ENCODE measurements at places on chromosomes 2 and 18. TPM values are rescaled to one million over a fixed set of nuclear protein-coding genes. Genes with fewer than 3 reads are reported as not detected.

GRCh38 chr2:22301228-22301627, 1083.8 kb upstream of the KLHL29 start:
- no peak for DNase-seq

DNA sequence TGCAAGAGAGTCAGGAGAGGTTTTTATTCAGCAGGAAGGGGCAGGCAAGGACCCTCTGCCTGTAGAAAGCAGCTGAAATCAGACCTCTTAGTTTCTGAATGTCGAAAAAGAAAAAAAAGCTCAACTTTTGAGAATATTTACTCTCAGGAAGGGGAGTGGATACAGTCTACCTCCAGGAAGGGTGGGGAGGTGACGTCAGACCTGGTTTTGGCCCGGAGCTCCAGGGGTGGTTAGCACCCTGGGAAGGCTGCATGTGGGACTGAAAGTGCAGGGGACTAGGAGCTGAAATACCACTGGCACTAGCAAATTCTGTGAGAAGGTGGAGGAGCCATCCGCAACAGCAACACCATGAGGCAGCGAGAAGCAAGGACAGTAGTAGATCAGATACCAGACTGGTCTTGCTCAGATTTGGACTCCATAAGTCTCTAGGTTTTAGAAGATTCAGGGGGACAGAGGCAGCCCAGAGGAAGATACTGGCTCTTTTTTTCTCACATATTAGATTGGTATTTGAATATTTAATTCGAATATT, 19.8 kb downstream of the MC2R start:
- no peak for DNase-seq

DNA sequence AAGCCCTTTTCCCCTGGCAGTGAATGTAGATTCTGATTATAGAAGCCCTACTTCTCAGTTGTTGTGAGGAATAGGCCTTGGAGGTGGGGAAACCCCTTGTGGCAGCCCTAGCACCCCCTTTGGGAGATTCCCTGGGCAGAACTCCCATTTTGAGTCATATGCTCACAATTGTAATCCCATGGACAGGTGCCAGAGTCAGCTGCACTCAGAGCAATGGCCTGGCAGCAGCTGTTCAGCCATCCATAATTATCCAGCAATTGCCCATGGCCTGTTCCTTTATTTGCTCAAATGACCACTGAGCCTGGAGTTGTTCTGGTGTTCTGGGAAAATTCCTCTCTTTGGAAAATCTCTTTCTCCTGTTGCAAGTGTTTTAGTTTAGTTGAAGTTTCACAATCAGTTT, 71.7 kb downstream of the PTRHD1 start:
- no peak for DNase-seq

- DNase-seq: no peak
Measured at GRCh38 chr2:199364153-199364552, 93.6 kb downstream of the SATB2 start.

DNA sequence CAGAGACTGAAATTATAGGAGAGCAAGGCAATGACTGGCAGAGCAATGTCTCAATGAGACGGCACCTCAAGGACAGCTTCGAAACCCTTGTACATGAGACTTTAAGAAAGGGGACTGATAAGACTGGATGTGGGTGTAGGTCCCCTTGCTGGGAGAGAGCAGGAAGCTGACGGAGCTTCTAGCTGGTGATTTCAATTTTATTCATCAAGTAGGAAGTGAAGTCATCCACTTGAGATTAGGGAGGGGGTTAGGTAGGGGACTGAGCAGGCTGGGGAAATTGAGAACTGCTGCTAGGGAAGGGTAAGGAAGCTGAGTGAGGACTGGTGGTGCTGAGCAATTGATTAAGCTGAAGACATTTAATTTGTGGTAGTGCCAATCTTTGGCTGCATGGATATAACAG, 99.5 kb upstream of the ITGB6 start:
- no peak for DNase-seq

GRCh38 chr2:59893612-59894011, 659.8 kb downstream of the BCL11A start:
- DNase-seq: no peak

GRCh38 chr2:199659207-199659606, 191.8 kb downstream of the FTCDNL1 start:
- peak; percentile 31 for DNase-seq

DNA sequence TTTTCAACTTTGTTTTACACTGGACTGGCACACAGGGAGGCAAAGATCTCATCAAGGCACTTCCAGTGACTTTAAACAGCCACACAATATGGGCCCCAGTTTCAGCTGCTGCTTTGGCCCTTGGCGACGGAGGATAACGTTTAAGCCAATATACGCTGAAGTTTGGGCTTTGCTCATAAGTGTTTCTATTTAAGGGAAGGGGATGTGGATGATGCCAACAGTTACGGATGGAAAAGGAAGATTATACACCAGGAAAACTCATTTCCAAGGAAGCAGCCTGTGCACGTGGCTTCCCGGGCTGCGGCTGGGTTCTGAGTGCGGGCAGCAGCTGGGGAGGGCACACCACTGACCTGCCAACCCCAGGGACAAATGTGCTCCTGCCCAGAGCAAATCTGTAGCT, 151.1 kb downstream of the SH3BP4 start:
- DNase-seq: no peak

- DNase-seq: no peak
Measured at GRCh38 chr2:45168711-45169338, 159.6 kb upstream of the SIX2 start.

DNA sequence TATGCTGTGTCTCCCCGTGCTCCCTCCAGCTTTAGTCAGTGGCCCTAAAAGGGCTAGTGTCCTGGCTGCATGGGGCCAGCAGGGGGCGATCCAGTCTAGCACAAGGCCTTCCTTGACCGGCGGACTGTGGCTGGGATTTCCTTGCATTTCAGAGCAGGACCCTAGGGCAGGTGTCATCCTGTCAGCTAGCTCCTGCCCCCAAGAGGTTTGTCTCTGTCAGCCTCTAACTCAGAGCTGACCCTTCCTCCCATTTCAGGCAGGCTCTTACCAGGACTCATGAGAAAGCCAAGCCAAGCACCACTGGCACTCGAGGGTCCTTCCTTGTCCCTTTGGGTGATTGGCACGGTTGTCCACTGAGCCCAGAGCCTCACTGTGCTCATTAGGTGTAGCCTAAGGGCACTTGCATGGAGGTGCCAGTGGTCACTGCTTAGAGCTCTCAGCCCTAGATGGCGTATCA, 140.3 kb downstream of the RPIA start:
- no peak for DNase-seq

DNA sequence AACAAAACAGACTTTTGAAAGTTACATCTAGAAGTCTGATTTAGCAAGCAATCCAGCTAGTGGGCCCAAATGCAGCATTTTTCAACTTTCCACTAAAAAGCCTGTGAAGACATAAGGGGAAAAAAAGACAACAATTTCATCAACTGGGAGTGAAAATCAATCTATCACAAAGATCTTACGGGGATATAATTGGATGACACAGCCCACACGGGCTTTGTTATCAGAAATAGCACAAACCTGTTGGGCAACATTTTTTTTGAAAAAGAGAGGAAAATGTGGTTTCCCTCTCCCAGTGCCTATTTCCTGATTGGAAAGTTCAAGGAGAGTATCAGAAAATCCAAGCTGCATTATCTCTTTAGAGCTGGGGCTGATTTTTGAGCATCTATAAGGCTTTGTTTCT, 132.7 kb downstream of the EVA1A start:
- no peak for DNase-seq

- no peak for DNase-seq
Measured at GRCh38 chr18:5817816-5818215, 77.5 kb downstream of the TMEM200C start.

Gene IL1RN
- polyA plus RNA-seq: 2.7 TPM

Gene STEAP3
- 1.4 TPM for polyA plus RNA-seq

Gene AP1S3
- 16.1 TPM for polyA plus RNA-seq

Gene KCNK3
- polyA plus RNA-seq: 1.4 TPM
